ENCODE measurements at places on chromosomes 11 and 22. TPM values are rescaled to one million over a fixed set of nuclear protein-coding genes. Genes with fewer than 3 reads are reported as not detected.

- H3K27ac ChIP-seq, result peak overlapping the region; percentile 97
- peaks cover 61% of the 10 kb centered on the region for H3K4me1 ChIP-seq
- H3K36me3 ChIP-seq, result peaks cover 28% of the 10 kb centered on the region
Observed at GRCh38 chr11:61967924-61968757, 707 bp upstream of the FTH1 start.

DNA sequence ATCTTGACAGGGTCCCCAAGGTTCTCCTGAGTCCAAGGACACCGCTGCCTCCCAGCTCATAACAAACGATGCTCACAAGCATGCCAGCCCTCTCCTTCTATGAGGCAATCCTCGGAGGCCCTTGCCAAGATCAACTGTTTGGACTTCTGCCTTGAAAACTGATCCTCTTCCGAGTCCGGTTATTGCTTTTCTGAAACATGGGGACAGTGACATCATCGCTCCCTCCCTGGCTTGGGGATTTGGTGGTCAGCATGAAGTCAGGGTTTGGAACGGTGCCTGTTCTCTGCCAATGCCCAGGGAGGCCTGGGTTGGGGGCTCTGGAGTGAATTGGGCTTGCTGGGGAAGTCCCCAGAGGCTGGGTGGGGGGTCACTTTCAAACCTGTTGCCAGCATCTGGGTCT lies 149.3 kb downstream of the FBXO7 start:
- H3K27ac ChIP-seq, result no peak overlapping the region
- H3K4me3 ChIP-seq, result no peak overlapping the region
- no peaks in the 10 kb centered on the region for H3K36me3 ChIP-seq
- peaks cover 24% of the 10 kb centered on the region for H3K4me1 ChIP-seq
- no peaks in the 10 kb centered on the region for H3K27me3 ChIP-seq

- no peaks in the 10 kb centered on the region for H3K36me3 ChIP-seq
- H3K27me3 ChIP-seq, result peaks cover 4% of the 10 kb centered on the region
- no peak for DNase-seq
- H3K4me3 ChIP-seq, result peak overlapping the region; percentile 8
- H3K27ac ChIP-seq, result peak overlapping the region; percentile 17
Observed at GRCh38 chr22:42310291-42311015, 40.0 kb upstream of the TCF20 start.

GRCh38 chr11:93287434-93287833 lies 43.1 kb upstream of the DEUP1 start:
- no peak overlapping the region for H3K27ac ChIP-seq
- H3K27me3 ChIP-seq, result no peaks in the 10 kb centered on the region
- no peaks in the 10 kb centered on the region for H3K36me3 ChIP-seq
- no peak overlapping the region for H3K4me3 ChIP-seq
- DNase-seq, result no peak

DNA sequence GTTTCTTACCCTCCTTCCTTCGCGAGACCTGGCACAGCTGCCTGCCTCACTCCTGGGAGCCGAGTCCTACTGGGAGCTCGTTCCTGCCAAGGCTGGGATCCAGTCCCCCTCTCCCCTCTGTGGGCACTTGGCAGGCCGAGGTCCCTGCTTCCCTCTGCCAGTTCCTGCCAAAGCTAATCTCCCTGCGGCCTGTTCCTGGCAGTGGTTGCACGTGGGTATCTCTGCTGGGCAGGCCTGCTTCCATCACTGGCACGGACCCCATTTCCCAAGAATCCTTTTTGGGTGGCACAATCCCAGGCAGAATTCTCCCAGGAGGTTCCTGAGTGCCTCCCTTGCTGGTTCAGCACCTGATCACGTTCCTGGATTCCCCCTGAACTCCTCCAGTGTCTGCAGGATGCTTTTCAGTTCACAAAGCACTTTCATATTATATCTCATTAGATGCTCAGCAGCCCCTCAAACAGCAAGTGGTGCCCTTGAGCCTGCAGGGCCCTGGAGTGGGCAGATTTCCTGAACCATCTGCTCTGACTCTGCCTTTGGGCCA lies 96.5 kb downstream of the RRM1 start:
- H3K27ac ChIP-seq, result peak overlapping the region; percentile 35
- DNase-seq, result no peak
- H3K4me3 ChIP-seq, result peak overlapping the region; percentile 57
- H3K27me3 ChIP-seq, result peaks cover 10% of the 10 kb centered on the region

DNA sequence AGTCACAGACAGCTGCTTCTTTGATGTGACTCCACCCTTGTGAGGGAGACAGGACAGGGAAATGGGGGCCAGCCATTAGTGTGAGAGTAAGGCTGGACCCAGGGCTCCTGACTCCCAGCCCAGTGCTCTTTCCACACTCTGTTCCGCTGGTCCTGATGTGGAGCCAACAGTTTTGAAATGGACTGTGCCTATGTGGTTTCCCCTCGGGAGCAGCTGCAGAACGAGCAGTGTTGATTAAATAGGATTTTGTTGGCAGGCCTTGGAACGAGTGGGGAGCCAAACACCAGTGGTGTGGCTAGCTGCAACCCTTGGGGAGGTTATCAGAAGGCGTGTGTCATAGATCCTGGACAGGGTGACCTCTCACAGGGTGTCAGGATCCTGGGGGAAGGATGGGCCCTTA lies 66.5 kb upstream of the AMPD3 start:
- H3K4me1 ChIP-seq, result peaks cover 10% of the 10 kb centered on the region
- H3K27ac ChIP-seq, result no peak overlapping the region
- DNase-seq, result no peak

- H3K36me3 ChIP-seq, result no peaks in the 10 kb centered on the region
- DNase-seq, result no peak
- H3K4me3 ChIP-seq, result no peak overlapping the region
- peaks cover 22% of the 10 kb centered on the region for H3K4me1 ChIP-seq
- no peak overlapping the region for H3K27ac ChIP-seq
Observed at GRCh38 chr11:72598466-72598865, 75.8 kb downstream of the PDE2A start.

GRCh38 chr11:96341211-96342013 lies 1.6 kb downstream of the MAML2 start:
- peak overlapping the region; percentile 70 for H3K27ac ChIP-seq
- H3K4me3 ChIP-seq, result peak overlapping the region; percentile 91
- H3K36me3 ChIP-seq, result peaks cover 3% of the 10 kb centered on the region
- no peak for DNase-seq
- peaks cover 58% of the 10 kb centered on the region for H3K4me1 ChIP-seq

GRCh38 chr11:47369676-47370075 lies 8.7 kb downstream of the SPI1 start:
- H3K4me1 ChIP-seq, result no peaks in the 10 kb centered on the region
- H3K4me3 ChIP-seq, result no peak overlapping the region
- DNase-seq, result no peak
- no peak overlapping the region for H3K27ac ChIP-seq

GRCh38 chr22:39300186-39300830 lies 19.1 kb downstream of the RPL3 start:
- peak overlapping the region; percentile 94 for H3K27ac ChIP-seq
- H3K36me3 ChIP-seq, result no peaks in the 10 kb centered on the region
- peaks cover 7% of the 10 kb centered on the region for H3K27me3 ChIP-seq
- no peak for DNase-seq

DNA sequence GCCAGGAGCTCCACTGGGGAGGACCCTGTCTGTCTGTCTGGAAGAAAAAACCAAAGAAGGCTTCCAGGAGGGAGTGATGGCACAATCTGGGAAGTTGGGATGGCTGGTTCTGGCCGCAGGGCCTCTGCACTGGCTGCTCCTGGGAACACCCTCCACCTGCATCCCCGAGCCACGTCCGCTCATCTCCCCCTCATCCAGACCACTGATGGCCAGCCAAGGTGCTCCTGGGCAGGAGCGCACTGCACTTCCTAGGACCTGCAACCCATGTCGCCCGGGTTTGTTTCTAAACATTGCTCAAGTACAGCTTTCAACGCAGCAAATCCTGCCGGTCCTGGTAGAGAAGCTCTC lies 4.9 kb upstream of the IFITM10 start:
- H3K4me1 ChIP-seq, result peaks cover 3% of the 10 kb centered on the region
- H3K4me3 ChIP-seq, result no peak overlapping the region
- no peak for DNase-seq
- no peak overlapping the region for H3K27ac ChIP-seq
- peaks cover 4% of the 10 kb centered on the region for H3K27me3 ChIP-seq

- H3K36me3 ChIP-seq, result no peaks in the 10 kb centered on the region
- no peak overlapping the region for H3K4me3 ChIP-seq
- H3K27ac ChIP-seq, result no peak overlapping the region
- peaks cover 23% of the 10 kb centered on the region for H3K4me1 ChIP-seq
- DNase-seq, result no peak
Observed at GRCh38 chr11:92711926-92712325, 257.5 kb upstream of the MTNR1B start.

GRCh38 chr11:14300661-14301304 lies 58.2 kb downstream of the RRAS2 start:
- no peaks in the 10 kb centered on the region for H3K27me3 ChIP-seq
- H3K4me1 ChIP-seq, result peaks cover 17% of the 10 kb centered on the region
- DNase-seq, result peak; percentile 39
- no peak overlapping the region for H3K4me3 ChIP-seq
- H3K36me3 ChIP-seq, result no peaks in the 10 kb centered on the region

GRCh38 chr22:41857155-41857859 lies 24.4 kb downstream of the SREBF2 start:
- H3K27me3 ChIP-seq, result no peaks in the 10 kb centered on the region
- H3K4me1 ChIP-seq, result peaks cover 41% of the 10 kb centered on the region
- H3K4me3 ChIP-seq, result no peak overlapping the region
- DNase-seq, result peak; percentile 33
- H3K36me3 ChIP-seq, result peaks cover 8% of the 10 kb centered on the region

DNA sequence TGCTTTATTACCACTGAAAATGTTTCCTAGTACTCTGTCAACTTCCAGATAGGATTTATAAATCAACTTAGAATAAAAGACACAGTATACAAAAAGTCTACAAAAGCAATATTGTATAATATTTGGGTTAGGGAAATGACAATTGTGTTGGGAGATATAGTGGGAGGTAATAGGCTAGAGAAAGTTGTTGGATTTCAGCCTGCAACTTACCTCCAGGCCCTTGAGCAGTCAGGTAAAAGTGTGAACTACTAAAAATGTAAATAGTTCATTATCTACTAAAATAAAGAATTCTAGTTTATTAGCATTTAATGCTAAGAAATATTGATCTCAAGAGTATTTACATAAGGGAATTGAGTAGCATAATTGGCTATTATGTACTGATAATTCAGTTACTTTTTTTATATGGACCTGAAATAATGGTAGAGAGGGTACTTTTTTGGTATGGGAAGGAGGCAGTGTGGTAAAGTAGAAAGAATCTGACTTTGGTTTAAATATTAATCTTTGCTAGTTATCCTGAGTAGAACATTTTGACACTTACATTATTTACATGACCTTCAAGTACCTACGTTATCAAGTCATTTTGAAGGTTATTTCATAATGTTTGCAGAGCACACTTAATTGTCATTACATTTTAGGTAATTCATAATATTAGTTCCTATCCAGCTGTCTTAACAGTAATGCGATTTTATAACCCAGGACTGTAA lies 55.0 kb downstream of the DYNC2H1 start:
- H3K36me3 ChIP-seq, result peaks cover 3% of the 10 kb centered on the region
- no peak overlapping the region for H3K27ac ChIP-seq
- no peaks in the 10 kb centered on the region for H3K27me3 ChIP-seq
- no peak for DNase-seq
- no peaks in the 10 kb centered on the region for H3K4me1 ChIP-seq

DNA sequence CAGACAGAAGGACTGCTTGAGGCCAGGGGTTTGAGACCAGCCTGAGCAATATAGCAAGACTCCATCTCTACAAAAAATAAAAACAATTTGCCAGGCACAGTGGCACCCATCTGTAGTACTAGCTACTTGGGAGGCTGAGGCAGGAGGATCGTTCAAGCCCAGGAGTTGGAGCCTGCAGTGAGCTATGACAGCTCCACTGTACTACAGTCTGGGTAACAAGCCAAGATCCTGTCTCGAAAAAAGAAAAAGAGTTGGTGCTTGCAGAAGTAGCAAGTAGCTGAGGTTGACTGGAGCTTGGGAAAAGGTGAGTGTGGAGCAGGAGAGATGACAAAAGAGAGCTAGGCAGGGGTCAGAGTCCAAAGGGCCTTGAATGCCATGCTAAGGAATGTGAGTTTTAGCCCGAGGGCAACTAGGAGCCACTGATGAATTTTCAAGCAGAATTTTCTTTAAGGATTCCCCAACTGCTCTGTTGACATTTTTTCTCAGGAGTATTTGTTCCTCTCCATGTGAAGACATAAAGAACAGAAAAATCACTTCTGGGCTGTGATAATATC lies 3.1 kb downstream of the AP1B1 start:
- no peaks in the 10 kb centered on the region for H3K36me3 ChIP-seq
- no peaks in the 10 kb centered on the region for H3K27me3 ChIP-seq
- H3K27ac ChIP-seq, result no peak overlapping the region

- no peaks in the 10 kb centered on the region for H3K27me3 ChIP-seq
- no peak overlapping the region for H3K27ac ChIP-seq
- DNase-seq, result no peak
- H3K4me3 ChIP-seq, result no peak overlapping the region
Observed at GRCh38 chr22:30506507-30506968, 1.0 kb upstream of the SEC14L4 start.

GRCh38 chr11:77200351-77201268 lies 72.6 kb downstream of the MYO7A start:
- peak overlapping the region; percentile 89 for H3K27ac ChIP-seq
- H3K36me3 ChIP-seq, result no peaks in the 10 kb centered on the region
- no peak for DNase-seq
- H3K4me1 ChIP-seq, result peaks cover 9% of the 10 kb centered on the region
- no peak overlapping the region for H3K4me3 ChIP-seq
- H3K27me3 ChIP-seq, result no peaks in the 10 kb centered on the region

DNA sequence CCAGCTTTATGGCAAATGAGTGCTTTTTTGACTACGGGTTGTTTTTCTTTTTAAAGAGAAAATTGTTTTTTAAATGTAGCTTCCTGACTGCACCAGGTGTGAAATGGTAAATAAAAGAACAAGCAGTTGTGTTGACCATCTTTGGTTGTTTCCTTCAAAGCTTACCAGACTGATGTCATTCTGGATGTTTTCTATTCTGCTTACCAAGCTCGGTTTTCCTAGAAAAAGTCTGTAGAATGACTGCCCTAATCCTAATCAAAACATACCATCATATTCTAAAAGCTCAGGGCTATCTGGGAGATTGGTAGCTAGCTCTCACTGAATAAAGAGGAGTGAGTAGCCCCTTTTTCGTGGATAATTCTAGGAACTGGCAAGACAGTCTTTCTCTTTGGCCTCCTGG lies 77.7 kb downstream of the GAB2 start:
- peaks cover 50% of the 10 kb centered on the region for H3K4me1 ChIP-seq
- H3K27me3 ChIP-seq, result no peaks in the 10 kb centered on the region
- H3K36me3 ChIP-seq, result peaks cover 9% of the 10 kb centered on the region
- DNase-seq, result no peak
- H3K27ac ChIP-seq, result no peak overlapping the region

GRCh38 chr22:36846271-36846670 lies 14.5 kb upstream of the NCF4 start:
- peaks cover 3% of the 10 kb centered on the region for H3K4me1 ChIP-seq
- no peak for DNase-seq
- no peaks in the 10 kb centered on the region for H3K36me3 ChIP-seq
- no peak overlapping the region for H3K4me3 ChIP-seq
- H3K27me3 ChIP-seq, result peaks cover 39% of the 10 kb centered on the region
- peak overlapping the region; percentile 64 for H3K27ac ChIP-seq

- peaks cover 18% of the 10 kb centered on the region for H3K4me1 ChIP-seq
- H3K36me3 ChIP-seq, result peaks cover 5% of the 10 kb centered on the region
- peak overlapping the region; percentile 92 for H3K4me3 ChIP-seq
- H3K27me3 ChIP-seq, result peaks cover 10% of the 10 kb centered on the region
- no peak for DNase-seq
- no peak overlapping the region for H3K27ac ChIP-seq
Observed at GRCh38 chr11:841981-842369, 354 bp downstream of the POLR2L start.

C11orf97 gene
- not detected for total RNA-seq

AGBL2 gene
- 2.4 TPM for total RNA-seq

MN1 gene
- total RNA-seq, result 19.0 TPM

MUC5AC gene
- total RNA-seq, result not detected

TRIM48 gene
- total RNA-seq, result not detected

OR8D4 gene
- not detected for total RNA-seq

CHRM4 gene
- 0.39 TPM for total RNA-seq

PHOX2A gene
- 5.6 TPM for total RNA-seq

PKDREJ gene
- not detected for total RNA-seq

KCTD14 gene
- 1.6 TPM for total RNA-seq

All from neural crest cell (in vitro differentiated cells).